ENCODE measurements at places on chromosomes 13 and 19.

GRCh38 chr13:111176421-111176820 is 61.3 kb downstream of the ARHGEF7 start:
- no peak for DNase-seq

DNA sequence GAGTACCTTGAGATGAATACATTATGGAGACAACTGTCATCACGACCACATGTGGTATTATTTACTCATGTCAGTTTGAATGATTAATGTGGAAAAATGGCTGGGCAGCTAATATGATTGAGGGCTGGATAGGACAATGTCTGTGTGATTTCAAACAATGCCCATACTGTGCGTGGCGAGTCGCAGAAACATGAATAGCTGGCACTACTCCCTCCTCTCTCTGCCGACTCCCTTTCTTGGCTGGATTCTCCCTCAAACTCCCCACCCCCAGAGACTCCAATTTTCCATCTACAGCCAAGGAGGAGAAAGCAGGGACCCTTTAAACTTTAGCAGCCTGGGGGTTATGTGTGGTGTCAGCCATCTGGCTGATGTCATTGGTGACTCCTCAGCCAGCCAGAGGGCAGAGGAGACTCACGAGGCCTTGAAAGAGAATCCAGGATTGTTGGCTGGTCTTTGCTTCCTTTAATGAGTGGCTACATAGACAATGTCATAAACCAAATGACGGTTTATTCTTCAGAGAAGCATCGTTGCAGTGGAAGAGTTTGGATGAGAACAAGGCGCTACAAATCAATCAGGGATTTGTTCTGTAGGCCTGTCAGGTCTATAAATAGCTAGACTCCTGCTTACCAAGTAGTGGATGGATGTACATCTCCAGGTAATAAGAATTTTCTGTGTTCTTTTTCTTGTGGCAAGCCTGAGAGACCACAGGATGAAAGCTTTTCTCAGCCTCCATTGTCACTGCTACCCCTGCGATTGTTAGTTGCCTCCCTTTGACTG is 165.6 kb downstream of the DLEU7 start:
- DNase-seq: no peak

- DNase-seq: no peak
Observed at GRCh38 chr19:38060331-38060730, 153.3 kb downstream of the SIPA1L3 start.

GRCh38 chr13:27022571-27023311 is 148.9 kb downstream of the USP12 start:
- DNase-seq: no peak

DNA sequence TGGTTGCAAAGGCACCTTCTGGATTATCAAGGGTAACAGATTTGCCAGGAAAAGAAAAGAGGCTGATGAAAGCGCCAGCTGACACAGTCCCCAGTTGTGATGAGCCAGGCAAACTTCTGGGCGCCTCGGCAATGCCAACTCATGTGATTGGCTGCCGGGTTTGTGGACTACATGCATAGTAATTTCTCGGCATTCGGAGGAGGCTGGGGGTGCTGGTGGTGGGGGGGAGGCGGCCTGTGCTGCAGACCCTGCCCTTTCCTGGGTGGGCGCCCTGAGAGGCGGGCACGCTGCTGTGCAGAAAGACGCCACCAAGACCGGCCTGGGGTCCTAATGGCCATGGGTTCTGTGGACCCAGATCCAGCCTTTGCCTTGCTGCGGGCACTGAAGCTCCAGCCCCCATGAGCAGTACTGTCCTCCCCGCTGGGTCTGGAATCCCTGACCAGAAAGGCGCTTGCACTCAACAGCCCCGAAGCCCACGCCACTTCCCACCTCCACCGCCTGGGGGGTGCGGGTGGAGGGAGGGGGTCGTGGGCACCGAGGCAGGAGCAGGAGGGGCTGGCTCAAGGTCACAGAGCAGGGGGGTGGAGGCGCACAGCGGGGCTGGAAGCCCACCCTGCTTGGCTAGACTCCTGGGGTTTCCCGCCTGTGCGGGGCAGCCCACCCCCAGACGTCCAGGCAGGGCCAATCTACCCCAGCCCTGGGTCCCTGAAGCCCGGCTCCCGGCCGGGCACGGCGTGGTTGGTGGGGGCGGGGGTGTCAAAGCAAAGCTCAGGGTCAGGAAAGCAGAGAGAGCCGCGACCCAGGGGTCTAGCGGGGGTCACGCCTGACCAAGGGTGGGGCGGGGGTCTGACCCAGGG is 1.0 kb downstream of the DIRAS1 start:
- no peak for DNase-seq

DNA sequence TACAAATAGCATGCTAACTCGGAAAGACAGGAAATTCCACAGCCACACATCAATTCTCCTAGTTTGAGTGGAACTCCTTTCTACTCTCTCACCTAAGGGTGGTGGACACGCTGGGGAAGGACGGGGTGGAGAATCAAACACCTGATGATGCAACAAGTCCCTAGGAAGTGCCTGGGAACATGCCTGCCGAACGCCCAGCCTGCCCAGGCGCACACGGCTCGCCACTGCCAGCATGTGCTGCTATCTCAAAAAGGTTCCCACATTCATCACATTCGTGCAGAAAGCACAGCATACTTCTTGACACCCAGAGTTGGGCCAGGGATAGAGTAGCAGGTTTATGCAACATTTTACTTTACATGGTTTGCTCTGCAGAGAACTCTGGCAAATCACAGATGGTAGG is 164.6 kb downstream of the ABCC4 start:
- DNase-seq: no peak

DNA sequence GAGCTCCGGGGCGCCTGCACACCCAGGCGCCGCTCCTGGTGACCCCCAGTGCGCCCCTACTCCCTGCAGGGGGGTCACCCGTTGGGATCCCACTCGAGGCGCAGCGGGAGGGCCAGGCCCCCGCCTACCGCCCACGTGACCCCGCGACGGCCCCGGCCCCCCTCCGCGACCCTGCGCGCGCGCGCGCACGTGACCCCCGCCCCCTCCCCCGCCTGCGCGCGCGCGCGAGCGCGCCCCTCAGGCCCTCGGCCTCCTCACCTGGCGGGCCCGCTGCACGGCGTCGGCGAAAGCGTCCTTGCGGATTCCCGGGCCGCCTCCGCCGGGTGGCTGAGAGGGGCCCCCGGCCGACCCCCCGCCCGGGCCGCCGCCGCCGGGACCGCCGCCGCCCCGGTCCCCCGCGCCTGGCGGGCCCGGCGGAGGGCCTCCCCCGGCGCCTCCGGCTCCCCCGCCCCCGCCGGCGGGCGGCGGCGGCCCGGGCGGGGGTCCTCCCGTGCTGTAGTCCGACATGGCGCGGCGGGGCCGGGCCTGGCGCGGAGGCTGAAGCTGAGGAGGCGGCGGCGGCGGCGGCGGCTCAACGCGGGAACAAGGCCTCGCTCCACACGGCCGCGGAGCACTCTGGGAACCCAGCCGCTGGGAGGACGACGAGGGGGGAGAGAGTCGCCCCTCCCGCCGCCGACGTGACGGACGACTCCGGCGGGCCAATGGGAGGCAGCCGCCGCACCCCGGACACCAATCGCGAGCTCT is at the start of gene KHSRP:
Gene KHSRP (minus strand): TSS at position 617 of the 744 bp plus-strand sequence. CDS start 110 bp downstream, at position 507.
- peak; percentile 32 for DNase-seq
